ENCODE measurements at places on chromosomes 1 and 21.

DNA sequence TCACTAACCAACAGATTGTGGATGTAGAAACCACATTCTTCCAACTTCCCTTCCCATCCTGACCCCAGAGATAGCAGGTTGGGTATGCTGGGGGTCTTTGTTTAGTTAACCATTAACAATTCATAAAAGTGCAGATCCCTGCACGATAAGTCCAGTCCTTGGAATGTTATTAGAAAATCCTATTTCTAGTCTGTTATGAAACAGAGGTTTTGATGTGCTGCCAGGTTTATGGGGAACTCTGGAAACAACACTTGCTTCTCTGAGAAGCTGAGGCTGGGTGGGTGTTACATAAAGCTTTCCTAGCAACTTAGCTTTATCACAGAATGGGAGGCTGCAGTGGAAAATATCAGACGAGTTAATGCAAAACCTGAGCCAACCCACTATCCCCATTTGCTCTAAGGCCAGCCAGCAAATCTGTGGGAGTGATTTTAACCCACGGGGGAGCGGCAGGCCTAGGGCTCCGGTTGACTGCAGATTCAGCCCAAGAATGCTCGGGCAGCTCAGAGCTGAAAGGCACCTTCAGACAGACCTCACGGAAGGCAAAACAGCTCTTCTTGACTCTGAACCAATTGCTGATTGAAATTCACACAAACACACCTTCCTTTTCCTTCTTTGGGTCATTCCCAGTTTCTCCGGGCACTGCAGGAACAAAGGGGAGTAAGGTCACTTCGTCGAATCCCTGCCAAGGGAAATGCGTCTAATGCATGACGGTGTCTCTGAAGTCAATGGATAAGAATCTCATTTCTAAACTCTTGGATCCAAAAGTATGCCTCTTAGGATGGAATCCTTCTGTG, 111.7 kb upstream of the IRF2BP2 start:
- DNase-seq: no peak

- peak; percentile 12 for DNase-seq
Observed at GRCh38 chr1:70675737-70676156, 264.7 kb downstream of the CTH start.

GRCh38 chr1:6984536-6984935, 199.3 kb downstream of the CAMTA1 start:
- DNase-seq: no peak

GRCh38 chr21:44615911-44616590, 4.2 kb downstream of the KRTAP10-8 start:
- no peak for DNase-seq

- DNase-seq: no peak
Observed at GRCh38 chr1:87408665-87409248, 80.1 kb downstream of the LMO4 start.

GRCh38 chr21:26124421-26124833, 46.1 kb downstream of the APP start:
- peak; percentile 69 for DNase-seq

- no peak for DNase-seq
Observed at GRCh38 chr21:42073145-42074099, 2.3 kb downstream of the UMODL1 start.

DNA sequence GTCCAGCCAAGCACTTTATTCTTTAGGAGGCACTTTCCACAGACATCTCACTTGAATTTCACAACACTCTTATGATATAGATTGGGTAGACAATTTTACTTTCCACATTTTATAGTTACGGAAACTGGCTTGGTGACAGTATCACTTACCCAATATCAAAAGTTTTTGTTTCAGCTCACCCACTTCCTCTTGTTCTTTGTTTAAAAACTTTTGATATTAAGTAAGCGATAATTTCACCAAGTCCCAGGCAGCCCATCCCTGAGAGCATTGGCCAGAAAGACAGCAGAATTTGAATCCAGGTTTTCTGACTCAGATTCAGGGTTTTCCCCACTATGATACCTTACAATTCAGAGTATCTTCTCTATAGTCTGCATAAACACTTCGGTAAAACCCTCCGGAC, 60.0 kb downstream of the LRIG2 start:
- no peak for DNase-seq

DNA sequence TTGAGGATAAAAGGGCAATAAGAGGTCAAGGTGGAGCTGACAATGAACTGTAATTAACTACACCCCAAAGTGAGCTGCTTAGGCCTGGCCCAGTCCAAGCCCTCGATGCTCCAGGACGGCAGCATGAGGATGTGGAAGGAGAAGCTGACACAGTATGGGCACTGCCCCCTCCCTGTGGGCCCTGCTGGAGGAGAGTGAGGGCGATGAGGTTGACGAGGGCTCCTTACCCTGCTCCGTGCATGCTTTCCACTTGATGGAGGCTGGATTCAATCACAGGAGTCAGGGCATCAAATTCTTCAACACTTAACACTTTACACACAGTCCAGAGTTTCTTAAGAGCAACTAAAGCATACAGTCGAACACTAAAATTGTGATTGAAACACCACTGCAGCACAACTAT, 32.4 kb downstream of the COA6 start:
- DNase-seq: no peak

DNA sequence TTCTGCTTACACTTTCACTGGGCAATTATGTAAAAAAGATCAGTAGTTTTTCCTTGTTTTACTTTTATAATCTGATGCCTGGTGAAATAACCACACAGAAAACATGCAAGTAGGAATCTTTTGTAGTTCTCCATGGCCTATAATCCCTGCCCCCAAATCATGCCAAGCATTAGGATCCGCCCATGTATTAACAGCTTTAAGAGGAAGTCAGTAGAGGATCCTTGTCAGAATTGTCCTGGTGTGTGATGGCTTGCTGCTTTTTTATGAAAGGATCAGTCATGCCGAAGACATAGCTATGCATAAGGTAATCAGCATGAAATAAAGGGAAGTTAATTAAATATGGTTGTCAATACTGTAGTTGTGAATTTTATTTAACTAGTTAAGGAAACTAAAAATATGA, 20.0 kb downstream of the ADGRL2 start:
- DNase-seq: no peak

- no peak for DNase-seq
Observed at GRCh38 chr1:110718452-110718851, 43.7 kb upstream of the KCNA3 start.

DNA sequence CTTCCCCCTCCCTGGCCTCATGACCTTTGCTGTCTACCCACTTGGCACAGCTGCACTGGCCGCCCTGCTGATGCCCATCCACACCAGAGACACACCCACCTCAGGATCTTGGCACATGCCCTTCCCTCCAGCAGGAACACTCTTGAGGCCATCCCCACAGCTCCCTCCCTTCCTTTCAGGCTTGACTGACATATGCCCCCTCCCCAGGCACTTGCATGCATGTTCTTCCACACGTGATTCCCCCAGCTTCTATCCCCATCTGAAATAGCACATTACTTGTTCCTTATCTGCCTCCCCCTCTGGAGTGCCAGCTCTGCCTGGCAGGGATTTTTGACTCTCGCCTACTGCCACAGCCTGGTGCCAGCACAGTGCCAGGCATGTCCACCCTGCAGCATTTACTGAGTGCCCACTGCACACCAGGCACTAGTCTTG, 98.5 kb upstream of the SLC25A33 start:
- no peak for DNase-seq

DNA sequence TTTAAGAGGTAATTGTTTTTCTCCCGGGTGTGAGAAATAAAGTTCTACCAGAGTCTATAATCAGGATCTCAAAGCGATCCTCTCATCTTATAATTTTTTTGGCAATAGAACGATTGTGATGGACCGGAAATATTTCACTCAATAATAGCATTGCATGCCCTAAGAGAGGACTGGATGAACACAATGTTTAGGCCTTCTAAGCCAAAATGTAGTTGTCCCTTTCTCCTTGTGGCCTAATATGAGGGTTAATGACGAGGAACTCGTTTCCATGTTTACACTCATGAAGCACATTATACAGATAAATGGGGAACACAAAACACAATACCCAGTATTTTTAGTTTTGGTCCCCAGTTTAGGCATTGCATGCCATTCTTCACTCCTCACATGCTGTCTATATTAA, 5.9 kb downstream of the TBX15 start:
- no peak for DNase-seq

GRCh38 chr1:108828074-108828961, 28.6 kb downstream of the AKNAD1 start:
- DNase-seq: peak; percentile 81

GRCh38 chr1:65813956-65814355, 21.3 kb downstream of the PDE4B start:
- DNase-seq: no peak

DNA sequence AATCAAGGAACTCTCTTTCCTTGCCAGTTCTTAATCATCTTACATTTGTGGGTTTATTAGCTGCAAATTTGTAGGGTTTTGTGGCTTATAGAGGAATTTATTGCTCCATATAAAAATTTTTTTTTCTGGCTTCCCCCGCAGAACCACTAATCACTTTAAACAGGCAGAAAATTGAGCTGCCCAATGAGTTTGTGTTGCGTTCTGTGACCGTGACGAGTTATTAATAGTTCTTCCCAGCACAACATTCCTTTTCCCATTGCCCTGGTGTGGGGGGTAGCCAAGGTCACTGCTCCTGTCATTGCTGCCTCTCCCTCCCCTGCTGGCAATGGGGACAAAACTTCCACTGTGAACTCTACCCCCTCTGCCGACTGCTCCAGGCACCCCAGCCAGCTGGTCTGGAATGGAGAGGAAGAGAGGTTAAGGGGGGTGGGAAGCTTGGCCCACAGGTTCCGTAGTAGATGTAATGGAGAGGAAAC, 55.1 kb downstream of the UBE2T start:
- no peak for DNase-seq

GRCh38 chr1:212680680-212681389, 18.8 kb downstream of the BATF3 start:
- no peak for DNase-seq

DNA sequence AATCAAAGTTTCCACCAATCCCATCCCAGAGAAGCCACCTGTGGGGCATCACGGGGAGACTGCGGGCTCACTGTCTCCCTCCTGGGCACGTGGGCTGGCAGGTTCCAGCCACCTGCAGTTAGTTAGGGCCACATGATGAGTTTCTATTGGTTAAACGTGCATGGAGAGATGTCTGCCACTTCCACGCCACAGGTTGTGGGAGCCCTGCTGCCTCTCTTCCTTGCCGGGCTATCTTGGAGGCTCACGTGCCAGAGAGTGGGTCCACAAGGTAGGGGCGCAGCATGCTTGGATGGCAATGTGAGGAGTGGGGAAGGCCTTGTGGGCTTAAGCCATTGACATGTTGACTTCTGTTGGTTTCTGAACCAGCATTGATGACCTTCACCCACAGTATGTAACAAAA, 3.5 kb downstream of the KRTAP10-7 start:
- no peak for DNase-seq

GRCh38 chr1:205568469-205569361, 63.1 kb downstream of the ELK4 start:
- no peak for DNase-seq

GRCh38 chr1:24895511-24895910, 34.6 kb downstream of the RUNX3 start:
- no peak for DNase-seq

- peak; percentile 91 for DNase-seq
Observed at GRCh38 chr1:5980314-5981008, 11.8 kb downstream of the NPHP4 start.

- no peak for DNase-seq
Observed at GRCh38 chr1:241631674-241632073, 8.5 kb downstream of the CHML start.

GRCh38 chr1:40838045-40838979, 23.9 kb downstream of the CITED4 start:
- no peak for DNase-seq

GRCh38 chr1:39976732-39977131, 21.8 kb downstream of the MFSD2A start:
- peak; percentile 21 for DNase-seq

DNA sequence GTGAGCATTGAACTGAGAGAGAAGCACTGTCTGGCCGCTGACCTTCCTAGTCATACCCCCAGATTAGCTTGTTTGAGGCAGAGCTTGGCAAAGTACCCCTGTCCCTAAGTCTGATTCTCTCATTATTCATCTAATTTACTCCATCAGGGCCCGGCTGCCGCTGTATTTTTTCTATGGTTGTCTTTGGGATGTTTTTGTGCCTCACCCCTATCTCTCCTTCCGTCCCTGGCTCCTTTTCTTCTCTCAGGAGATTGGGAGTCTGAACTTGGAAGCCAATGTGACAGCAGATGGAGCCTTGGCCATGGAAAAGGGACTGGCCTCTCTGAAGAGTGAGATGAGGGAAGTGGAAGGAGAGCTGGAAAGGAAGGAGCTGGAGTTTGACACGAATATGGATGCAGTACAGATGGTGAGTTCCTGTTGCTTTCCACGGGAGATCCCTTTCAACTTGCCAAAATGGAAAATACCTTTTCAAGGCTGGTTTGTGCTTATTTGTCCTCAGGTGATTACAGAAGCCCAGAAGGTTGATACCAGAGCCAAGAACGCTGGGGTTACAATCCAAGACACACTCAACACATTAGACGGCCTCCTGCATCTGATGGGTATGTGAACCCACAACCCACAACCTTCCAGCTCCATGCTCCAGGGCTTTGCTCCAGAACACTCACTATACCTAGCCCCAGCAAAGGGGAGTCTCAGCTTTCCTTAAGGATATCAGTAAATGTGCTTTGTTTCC, 53.9 kb downstream of the LAMC2 start:
- DNase-seq: no peak

DNA sequence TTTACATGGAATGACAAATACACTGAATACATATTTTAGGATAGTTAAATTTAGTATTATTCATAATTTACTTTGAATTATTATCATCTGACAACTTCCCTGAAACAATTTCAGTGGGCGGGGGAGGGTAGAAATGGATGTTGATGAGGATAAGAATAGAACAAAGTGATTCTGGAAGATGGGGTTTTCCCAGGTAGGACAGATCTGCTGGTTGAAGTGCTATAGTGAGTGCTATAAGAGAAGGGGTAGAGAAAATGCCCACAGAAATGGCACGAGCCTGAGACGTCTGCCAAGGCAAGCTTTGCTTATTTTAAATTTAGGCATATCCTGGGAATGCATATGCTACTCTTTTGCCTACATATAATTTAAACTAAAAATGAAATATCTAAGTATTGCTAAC, 3.2 kb downstream of the CFH start:
- no peak for DNase-seq

DNA sequence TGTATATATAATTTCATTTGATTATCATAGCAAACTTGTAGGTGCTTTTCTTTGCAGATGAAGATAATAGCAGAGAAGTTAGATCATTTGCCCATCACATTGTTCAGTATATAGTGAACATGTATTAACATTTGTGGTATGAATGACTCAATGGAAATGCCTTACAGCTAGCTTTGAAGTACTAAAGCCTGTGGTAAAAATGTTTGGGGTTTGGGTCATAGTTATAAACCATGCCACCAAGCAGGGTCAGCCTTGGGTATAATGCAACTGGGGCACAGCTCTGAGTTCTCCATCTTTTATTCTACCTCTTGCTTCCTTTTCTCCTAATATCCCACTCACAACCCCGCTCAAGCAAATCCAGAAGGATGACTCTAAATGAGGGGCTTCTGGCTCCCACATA, 141.6 kb downstream of the KCNT2 start:
- no peak for DNase-seq

GRCh38 chr1:108691128-108691941, 775 bp upstream of the PRPF38B start:
- DNase-seq: no peak

Measured in SK-N-DZ (cell line).